T-helper 1 cell (primary cell): ENCODE measurements at places on chromosomes 4 and X.

- DNase-seq, result no peak
These were observed 3.8 kb upstream of the TBL1X start for GRCh38 chrX:9461087-9461486.

DNA sequence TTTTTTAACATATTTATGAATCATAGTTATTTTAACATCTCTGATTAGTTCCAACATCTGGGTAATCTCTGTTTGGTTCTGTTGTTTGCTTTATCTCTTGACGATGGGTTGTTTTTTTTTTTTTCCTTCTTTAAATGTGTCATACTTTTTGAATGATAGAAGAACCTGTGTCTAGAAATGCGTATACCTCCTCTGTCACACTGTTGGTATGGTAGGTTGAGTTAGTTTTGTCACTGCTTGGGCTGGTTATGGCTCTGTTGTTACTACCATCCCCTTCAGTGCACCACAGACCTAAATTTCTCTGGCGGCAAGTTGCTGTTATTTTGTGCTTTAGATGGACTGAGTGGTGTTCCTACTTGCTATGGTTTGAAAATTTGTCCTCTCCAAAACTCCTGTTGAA lies 16.8 kb downstream of the STIM2 start:
- DNase-seq, result no peak

GRCh38 chrX:108468486-108468885 lies 28.8 kb downstream of the COL4A5 start:
- no peak for DNase-seq

DNA sequence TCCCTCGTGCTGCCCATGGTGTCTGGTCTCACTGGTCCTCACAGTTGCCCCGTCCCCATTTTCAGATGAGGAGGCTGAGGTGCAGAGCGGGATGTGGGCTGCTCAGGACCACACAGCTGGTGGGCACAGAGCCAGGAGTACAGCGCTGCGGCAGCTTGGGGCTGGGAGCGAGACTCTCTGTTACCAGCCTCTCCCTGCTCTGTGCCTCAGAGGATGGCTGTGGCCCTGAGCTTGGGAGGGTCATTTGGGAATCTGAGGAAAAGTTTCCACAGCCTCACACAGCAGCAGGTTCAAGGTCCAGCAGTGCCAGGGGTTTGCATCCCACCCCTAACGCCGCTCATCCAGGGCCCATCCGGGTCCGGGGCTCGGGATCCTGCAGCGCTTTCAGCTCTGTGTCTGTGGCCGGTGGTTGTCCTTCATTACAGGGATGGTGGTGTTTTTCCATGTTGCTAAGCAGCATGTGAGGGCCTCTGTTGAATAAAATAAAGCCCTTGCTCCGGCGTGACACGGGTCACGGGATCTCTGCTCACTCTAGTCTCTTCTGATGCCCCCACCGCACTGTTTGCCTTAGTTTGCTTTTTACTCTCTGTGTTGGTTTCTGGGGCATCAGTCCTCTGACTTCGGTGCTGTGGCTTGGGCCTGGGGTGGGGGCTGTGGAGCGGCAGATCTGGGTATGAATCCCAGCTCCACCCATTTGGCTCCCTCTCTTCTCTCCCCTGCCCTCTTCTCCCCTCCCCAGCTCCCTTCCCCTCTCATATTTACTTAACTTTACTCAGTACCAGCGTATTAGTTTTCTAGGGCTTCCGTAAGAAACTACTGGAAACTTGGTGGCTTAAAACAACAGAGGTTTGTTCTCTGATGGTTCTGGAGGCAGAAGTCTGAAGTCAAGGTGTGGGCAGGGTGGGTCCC lies 6.5 kb downstream of the WFS1 start:
- DNase-seq, result no peak

GRCh38 chrX:41677183-41678060 lies 11.4 kb upstream of the GPR34 start:
- DNase-seq, result no peak

DNA sequence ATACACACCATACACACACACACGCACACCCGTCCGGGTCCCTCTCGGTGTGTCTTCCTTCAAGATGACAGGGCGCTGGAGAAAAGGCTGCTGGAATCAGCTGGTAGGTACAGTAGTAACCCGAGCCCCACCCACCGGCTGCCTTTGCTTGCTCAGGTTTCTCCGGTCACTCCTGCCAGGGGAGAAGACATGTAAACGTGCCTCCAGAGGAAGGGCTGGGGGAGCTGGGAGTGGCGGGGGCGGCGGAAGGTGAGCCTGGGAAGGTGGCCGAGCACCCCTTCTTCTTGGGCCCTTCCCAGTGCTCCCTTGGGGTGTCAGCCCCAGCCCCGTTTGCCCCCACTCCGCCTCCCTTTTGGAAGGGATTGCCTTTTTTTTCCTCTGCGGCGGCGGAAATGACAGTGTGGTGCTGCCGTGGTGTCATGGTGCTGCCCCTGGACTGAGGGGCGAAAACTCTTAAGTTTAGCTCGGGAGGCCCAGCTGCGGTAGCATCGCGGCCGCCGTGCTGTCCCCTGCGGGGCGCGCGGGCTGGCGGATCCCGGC lies at the start of gene MID2:
Gene MID2 (plus strand): TSS at position 169 of the 540 bp plus-strand sequence. CDS start 561 bp downstream, outside the sequence.
- peak; percentile 45 for DNase-seq

DNA sequence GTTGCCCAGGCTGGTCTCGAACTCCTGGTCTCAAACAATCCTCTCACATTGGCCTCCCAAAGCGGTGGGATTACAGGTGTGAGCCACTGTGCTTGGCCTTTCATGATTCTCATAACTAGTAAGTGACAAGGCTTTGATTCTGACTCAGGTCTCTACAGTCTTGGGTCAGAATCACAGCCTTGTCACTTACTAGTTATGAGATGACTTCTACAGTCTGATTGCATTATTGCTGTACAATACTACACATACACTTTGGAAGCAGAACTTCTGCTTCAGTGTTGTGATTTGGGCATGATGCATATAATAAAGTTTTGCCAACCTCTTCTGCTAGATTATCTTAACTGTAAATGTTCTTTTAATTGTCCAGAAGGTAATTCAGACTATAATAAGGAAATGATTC lies 123.3 kb downstream of the KDM6A start:
- DNase-seq, result no peak

DNA sequence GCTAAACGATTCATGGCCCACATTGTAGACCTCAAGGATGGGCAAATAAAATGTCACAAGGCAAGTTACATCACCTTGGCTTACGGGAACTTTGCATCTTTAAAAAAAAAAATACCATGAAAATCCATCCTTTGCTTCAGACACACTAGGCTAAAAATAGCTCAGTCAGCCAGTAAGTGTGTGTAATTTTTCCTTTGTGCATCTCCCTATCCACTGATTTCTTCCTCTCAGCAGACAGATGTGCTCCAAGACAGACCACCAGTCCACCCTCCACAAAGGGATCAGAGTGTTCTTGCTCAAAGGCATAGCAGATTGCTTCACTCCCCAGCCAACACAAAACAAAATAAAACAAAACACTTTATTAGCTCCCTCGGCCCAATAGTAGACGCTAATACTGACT lies 14.6 kb downstream of the LDB2 start:
- no peak for DNase-seq

DNA sequence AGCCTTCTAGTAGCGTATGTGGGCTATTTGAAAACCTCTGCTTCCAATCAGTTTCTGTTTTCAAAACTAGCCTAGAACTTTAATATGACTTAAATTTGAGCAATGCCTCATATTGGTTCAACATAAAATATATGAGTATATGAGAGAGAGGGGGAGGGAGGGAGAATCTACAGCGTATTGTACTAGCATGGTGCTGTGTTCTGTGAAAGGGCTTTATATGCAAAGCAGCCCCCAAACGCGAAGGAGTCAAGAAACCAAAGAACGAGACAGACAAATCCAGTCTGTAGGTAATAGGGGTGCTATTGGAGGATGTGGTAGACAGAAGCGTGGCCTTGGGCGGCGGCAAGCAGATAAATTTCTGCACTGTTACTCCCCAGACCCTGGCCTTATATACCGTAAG lies 784 bp upstream of the ANXA5 start:
- DNase-seq, result no peak

DNA sequence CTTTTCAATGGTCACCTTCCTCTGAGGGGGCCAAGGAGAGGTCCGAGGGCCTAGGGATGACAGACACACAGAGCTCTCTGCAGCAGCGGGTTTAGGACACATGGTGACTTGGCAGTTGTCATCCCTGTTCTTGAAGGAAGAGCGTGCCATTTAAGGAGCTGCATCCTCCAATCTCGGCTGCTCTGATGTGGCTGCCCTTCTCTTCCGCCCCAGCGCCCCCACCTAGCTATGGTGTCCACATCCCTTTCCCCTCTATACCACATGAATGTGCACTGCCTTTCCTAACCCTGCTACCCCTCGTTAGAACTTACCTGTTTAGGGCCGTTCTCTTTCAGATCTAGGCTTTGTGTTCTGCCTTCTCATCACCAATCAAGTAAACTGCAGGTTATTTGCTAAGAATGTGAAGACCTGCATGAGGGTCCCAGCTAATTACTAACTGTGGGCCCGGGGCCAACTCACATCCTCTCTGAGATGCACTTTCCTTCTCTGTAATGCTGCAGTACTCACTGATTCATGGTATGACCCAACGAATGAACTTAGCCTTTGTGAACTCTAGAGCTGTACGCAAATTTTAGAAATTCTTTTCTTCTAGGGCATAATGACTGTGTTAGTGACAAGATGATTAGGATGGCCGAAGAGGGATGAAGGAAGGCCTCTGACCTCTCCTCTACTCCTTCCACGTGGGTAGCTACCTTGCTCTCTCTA lies 38.2 kb downstream of the CHST7 start:
- DNase-seq, result peak; percentile 15

- DNase-seq, result no peak
These were observed at the start of gene PDHA2 for GRCh38 chr4:95839891-95840290. PDHA2 (plus strand) TSS chr4:95840093; CDS start chr4:95840151, 58 bp downstream.

DNA sequence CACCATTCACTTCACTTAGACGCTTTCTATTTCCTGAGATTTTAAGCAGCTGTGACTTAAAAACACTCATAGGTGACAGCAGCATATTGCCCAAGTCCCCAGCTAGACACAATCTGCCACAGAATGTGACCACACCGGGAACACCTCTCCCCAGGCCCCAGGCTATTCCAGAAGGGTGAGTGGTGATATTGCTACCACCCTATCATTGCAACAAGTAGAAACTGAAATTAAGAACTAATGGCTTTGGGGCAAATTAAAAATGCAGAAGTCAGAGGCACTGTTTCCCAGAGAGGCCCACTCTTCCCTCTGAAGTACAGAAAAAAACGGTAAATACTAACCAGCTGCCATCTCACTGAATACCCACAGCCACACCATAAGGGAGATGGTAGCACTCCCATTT lies 35.0 kb downstream of the QDPR start:
- no peak for DNase-seq

DNA sequence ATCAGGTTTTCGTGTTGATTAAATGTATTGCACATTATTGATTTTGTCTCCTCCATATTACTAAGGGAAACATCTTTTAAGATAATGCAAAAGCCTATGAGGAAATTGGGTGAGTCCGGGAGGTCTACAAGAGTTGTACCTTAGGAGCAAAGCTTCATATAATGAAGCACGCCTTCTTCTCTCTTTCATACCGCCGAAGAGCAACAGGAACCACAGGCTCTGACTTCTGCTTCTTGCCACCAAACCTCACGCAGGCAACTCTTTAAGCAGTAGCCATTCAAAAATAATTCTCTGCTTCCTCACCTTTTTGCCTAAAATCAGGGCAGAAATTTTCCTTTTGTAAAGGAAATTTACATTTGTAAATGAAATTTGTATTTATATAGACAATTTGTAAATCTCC lies 139.6 kb downstream of the SPRY1 start:
- no peak for DNase-seq

DNA sequence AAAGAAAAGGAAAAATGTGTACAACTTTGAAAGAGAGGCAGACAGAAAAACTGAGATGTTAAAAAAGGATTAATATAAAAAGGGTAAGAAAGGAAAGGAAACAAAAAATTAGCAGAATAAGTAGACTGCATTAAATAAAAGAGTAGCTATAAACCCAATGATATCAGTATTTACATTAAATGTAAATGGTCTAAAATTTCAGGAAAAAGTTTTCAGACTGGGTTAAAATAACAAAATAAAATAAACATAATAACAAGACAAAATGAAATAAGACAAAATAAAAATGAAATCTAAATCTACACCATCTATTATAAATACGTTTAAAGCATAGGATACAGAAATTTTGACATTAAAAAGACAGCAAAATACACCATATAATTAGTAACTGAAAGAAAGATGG lies 199.0 kb downstream of the HTR2C start:
- DNase-seq, result no peak

DNA sequence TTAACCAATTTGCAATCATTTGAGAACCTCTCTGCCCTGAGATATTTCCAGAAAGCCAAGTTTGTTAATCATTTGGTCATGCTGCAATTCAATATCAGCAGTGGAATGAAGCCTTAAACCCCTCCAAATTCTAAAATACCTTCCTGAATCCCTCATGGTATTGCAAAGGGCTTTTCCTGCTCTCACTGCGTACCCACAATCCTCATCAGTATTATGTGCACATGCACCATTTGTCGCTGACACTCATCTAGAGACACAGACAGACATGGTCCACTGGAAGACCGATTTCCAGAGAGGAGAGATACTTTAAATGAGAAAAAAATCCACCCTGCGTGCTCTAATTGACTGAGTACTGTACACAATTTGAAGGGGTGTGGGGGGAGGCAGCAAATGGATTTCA lies 104.4 kb downstream of the GPC3 start:
- no peak for DNase-seq

DNA sequence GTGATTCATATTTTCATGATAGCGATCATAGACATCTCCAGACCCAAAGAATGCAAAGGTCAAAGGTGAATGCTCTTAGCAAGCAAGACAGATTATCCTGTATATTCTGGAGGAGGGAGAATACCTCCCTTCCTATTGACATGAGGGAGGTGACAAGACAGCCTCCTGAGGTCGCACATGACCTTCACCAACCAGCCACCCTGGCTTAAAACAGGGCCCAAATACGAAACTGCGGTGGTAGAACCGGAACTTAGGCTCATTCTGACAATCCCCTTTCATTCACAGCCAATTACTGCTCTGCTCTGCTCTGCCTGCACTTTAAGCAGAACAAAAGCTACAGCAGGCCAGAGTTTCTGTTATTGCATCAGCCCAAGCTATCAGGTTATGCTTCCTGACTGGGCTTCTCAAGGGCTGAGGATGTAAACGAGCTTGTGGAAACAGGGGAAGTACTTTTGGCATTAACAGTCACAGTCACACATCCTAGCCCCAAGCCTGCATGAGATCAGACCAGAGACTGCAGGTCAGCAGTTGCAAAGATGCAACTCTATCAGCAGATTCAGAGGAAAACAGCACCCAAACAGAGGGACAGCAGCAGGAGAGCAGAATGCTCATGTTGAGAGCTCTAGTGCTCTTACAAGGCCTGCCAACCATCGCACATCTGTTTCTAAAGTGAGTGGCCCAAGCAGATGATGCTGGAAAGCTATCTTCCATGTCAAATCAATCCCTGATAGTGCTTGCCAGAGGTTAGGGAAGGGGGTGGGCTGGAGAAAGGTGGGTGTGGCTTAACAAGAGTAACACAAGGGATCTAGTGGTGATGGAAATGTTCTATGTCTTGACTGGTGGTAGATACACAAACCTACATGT lies 51.3 kb upstream of the MAP3K15 start:
- peak; percentile 90 for DNase-seq

GRCh38 chrX:134591502-134591901 lies 66.8 kb downstream of the PLAC1 start:
- DNase-seq, result no peak

GRCh38 chr4:150080337-150080736 lies 2.1 kb downstream of the DCLK2 start:
- DNase-seq, result no peak
